ENCODE measurements at places on chromosomes 6 and 20. TPM values are rescaled to one million over a fixed set of nuclear protein-coding genes. Genes with fewer than 3 reads are reported as not detected.

GRCh38 chr6:81762132-81762531 lies 9.7 kb upstream of the TENT5A start:
- H3K4me3 ChIP-seq = no peak overlapping the region
- H3K4me1 ChIP-seq = peaks cover 3% of the 10 kb centered on the region
- DNase-seq = no peak
- H3K36me3 ChIP-seq = no peaks in the 10 kb centered on the region
- no peak overlapping the region for H3K27ac ChIP-seq

DNA sequence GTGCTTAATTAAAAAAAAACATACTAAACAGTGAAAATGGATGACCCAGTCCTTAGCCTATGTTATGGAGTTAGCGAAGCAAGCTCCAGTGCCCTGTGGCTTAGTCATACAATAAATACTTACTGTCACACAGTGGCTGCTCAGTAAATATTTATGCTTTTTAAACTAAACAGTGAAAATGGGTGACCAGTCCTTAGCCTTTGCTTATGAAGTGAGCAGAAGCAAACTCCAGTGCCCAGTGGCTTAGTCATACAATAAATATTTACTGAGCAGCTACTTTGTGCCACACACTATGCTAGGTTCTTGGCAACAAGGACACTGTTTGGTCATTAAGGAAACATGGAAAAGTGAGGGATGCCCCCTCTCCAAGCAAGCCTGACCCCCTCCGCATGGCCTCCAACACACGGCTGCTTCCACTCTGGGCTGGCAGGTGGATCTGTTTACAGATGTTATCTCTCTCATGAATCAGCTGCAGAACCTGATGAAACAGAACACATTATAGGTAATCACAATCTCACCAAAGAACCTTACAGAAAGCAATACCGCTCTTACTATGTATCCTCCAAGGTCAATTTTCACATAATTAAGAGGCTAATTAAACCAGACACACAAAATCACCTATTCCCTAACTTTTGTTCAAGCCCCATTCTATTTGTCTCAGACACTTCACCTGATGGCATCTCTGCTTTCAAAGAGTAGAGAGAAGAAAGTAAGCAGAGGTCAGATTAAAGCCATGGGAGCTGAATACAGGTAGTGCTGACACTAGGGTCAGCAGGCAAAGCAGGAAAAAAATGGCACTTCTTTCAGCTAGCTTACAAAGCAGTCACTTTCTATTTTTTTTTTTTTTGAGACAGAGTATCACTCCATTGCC lies 27.3 kb downstream of the CDK5RAP1 start:
- H3K4me1 ChIP-seq = no peaks in the 10 kb centered on the region
- H3K27ac ChIP-seq = peak overlapping the region; percentile 71
- no peak overlapping the region for H3K4me3 ChIP-seq
- H3K27me3 ChIP-seq = no peaks in the 10 kb centered on the region
- peak; percentile 40 for DNase-seq
- no peaks in the 10 kb centered on the region for H3K36me3 ChIP-seq

DNA sequence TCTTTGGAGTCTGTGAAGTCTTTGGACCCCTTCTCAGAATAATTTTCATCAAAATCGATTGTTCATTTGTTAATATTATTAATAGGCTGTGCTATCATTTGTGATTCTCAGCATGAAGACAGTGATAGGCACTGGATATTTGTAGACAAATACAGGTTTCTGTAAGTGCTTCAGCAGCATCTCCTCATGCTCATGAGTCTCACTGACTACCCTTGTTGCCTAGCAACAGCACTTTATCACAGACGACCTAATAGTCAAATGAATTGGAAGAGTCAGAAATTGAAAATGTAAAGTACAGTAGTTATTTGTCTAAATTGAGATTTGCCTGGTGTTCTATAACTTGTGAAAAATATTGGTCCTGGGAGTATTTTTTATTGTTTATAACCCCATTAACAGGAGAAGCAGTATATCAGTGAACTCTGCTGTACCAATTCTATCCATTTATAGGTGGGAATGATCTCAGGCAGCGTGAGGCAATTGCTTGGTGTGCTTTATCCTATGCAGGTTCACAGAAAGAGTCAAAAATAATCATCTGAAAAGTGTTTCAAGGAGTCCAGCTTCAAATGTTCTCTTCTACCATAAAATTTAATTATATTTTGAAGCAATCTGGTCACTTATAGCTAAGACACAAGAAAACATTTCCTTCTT lies 684.6 kb downstream of the RFPL4B start:
- no peaks in the 10 kb centered on the region for H3K4me1 ChIP-seq
- H3K4me3 ChIP-seq = no peak overlapping the region
- H3K27ac ChIP-seq = no peak overlapping the region
- DNase-seq = no peak
- H3K36me3 ChIP-seq = no peaks in the 10 kb centered on the region

GRCh38 chr20:37914672-37915433 lies 11.9 kb downstream of the VSTM2L start:
- H3K27me3 ChIP-seq = peaks cover 86% of the 10 kb centered on the region
- DNase-seq = no peak
- peak overlapping the region; percentile 8 for H3K4me3 ChIP-seq
- H3K4me1 ChIP-seq = no peaks in the 10 kb centered on the region

DNA sequence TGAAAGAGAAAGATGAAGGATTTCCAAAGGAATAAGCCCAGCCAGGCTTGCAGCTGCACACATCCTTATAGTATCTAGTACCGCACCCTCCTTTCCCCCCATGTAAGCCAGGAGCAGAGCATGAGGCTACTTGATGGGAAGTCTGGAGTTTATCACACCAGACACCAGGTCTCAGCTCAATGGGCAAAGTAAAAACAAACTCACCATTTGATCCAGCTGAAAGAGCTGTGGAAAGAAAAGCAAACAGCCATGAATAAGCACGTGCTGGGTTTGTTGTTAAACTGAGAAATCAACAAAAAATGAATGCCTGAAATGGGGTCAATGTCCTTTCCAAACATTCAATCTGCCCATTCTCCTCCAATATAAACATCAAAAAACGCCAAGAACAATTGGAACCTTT lies 50.6 kb upstream of the MAP7 start:
- H3K27ac ChIP-seq = no peak overlapping the region
- H3K36me3 ChIP-seq = no peaks in the 10 kb centered on the region
- no peak for DNase-seq
- H3K4me3 ChIP-seq = no peak overlapping the region
- no peaks in the 10 kb centered on the region for H3K4me1 ChIP-seq

DNA sequence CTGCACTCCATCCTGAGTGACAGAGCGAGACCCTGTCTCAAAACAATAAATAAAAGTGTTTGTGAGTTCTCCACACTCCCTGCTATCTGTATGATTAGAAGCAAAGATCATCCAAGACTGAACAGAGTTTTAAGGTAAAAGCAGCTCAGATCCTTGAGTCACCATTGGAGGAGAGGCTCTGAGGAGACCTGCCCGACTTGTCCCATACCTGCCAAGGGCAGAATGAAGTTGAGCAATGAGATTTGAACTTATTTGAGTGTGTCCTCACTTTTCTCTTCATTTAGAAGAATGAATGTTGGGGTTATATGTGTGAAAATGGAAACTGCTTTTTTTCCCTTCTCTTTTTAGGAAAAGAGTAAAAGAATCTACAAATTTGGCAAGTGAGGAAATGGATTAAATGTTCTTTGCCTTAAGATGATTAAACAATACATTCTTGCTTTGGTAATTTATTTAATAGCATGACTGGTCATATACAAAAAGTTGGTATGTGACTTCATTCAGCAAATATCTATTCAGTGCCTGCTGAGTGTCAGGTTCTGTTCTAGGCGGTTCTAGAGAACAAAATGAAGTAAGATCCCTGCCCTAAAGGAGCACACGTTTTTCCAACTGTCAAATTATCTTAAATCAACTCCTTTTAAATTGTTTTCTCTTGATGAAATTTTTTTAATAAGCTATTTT lies 195.7 kb downstream of the ALDH8A1 start:
- no peak overlapping the region for H3K27ac ChIP-seq
- no peak overlapping the region for H3K4me3 ChIP-seq
- H3K36me3 ChIP-seq = no peaks in the 10 kb centered on the region
- H3K27me3 ChIP-seq = no peaks in the 10 kb centered on the region
- no peak for DNase-seq

DNA sequence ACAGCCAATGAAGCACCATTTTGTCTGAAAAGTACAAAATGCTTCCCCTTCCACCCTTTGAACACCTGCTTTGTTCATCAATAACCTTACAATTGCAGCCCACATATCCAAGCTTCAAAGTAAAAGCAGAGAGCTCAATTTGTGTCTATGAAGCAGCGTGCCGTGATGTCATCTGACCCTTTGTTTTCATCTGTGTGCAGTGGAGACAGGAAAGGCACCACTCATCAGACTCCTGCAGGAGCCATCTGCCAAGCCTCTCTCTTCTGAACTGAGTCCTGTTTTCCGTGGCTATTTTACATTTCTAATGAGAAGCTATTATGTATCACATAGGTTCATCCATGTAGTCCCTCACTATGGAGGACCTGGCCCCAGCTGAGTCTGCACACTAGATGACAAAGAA lies 7.5 kb upstream of the LY86 start:
- no peak overlapping the region for H3K4me3 ChIP-seq
- no peaks in the 10 kb centered on the region for H3K36me3 ChIP-seq
- no peaks in the 10 kb centered on the region for H3K4me1 ChIP-seq
- DNase-seq = no peak

DNA sequence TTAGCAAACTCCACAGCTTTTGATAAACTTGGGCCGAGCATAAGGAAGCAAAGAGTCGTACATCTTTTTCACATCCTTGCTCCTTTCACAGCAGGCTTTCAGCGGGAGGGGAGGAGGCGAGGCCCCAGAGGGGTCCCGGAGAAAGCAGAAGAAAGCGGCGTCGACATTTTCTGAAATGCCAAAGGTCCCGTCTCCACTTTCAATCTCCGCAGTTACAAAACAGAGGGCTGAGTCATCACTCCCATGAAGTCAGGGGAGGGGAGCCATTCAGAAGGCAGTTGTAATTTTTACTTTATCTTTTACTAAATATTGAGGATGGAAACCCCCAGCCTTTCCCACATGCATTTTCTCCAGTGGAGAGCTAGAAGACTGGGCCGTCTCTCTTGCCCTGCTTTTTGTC lies 174.2 kb upstream of the THBS2 start:
- peak overlapping the region; percentile 91 for H3K27ac ChIP-seq
- no peak for DNase-seq
- H3K36me3 ChIP-seq = no peaks in the 10 kb centered on the region
- no peak overlapping the region for H3K4me3 ChIP-seq

DNA sequence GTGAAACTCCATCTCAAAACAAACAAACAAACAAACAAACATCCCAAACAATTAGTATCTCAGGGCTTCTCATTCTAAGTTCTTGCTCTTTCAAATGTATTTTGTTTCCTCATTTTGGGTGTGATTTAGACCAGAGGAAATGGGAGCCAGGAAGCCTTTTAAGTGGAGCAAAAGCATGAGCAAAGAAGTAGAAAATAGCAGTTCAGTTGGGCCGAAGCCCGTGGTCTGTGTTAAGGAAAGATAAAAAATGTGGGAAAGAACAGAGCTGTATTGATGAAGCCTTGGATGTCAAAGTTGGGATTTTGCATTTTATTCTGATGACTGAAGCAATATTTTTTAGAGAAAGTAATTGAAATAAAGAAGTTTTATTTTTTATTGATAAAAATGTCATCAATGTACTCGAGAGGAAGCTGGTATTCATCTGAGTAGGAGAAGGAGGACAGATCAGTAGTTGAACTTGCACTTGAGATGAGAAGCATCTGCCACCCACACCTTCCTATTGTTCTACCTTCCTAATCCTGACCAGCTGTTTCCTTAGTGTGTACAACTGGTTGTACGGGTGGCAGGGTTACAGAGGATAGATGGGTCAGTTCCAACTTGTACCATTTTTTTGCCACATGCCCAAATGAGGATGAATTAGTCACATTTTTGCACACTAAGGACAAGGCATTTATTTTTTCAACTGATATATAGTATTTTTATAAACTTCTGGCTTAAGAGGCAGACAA lies 56.1 kb downstream of the KIAA0408 start:
- H3K4me3 ChIP-seq = no peak overlapping the region
- no peaks in the 10 kb centered on the region for H3K27me3 ChIP-seq
- H3K4me1 ChIP-seq = no peaks in the 10 kb centered on the region
- DNase-seq = no peak

DNA sequence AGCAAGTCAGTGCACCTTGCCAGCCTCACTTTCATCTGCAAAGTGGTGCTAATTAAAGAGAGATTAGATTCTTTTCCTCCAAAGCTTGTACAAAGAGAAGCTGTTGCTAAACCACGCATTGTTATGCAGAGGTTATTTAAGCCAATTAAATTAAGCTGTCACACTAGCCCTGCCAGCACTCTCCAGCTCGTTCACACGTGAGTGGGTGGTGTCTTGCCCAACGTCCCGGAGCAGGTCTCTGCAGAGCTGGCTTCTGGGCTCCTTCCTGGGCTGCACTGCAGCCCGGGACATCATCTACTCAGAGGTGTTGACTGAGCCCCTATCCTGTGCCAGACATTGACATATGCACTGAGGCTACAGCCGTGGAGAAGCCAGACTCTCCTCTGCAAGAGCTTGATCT lies 401.6 kb upstream of the SULF2 start:
- no peaks in the 10 kb centered on the region for H3K4me1 ChIP-seq
- H3K27ac ChIP-seq = no peak overlapping the region
- peak; percentile 55 for DNase-seq
- H3K4me3 ChIP-seq = no peak overlapping the region

DNA sequence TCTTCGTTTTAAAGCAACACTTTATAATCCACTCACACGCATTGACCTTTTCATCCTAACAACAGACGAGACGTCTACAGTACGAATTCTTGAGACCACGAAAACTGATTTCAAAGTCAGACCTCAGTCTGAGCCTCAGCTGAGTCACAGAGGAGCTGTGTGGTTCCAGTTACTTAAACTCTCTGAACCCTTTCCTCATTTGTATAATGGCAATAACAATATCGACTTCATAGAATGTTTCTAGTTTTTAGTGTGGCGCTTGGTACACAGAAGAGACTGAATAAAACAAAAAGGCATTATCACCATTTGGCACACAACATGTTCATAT lies 236.9 kb downstream of the ATXN1 start:
- H3K27ac ChIP-seq = no peak overlapping the region
- no peak for DNase-seq
- H3K4me3 ChIP-seq = no peak overlapping the region
- no peaks in the 10 kb centered on the region for H3K4me1 ChIP-seq

The TRIM15 gene
- not detected for total RNA-seq

The DEFB132 gene
- total RNA-seq = 0.29 TPM

The KHDC1 gene
- total RNA-seq = 0.32 TPM

The PAK1IP1 gene
- 16.4 TPM for total RNA-seq

The ARMH2 gene
- not detected for total RNA-seq

All from breast epithelium (tissue), 4 donors.